BJ (cell line): ENCODE measurements at places on chromosomes 11 and 22.

DNA sequence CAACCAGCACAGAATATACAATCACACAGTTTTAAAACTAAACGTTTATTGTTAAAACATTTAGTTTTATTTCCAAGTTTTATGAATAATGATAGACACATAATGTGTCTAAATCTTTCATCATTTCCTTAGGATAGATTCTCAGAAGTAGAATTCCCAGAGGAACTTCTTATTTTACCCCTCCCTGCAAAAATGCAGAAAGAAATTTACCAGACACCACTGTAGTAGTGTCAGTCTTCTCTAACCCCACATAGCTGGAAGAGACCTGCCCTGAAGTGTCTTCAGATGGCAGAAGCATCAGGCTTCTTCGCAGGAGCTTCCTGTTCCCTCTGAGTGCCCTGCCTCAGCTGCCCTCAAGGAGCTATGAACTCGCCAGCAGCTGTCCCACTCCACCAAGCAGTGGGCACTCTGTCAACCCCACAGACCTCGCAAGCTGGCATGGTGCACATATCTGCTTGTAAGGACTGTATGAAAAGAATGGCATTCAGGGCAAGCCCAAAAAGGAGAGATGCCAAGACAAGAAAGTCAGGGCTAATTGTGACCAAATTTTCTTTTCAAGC lies 28.5 kb upstream of the PAK1 start:
- no peak for DNase-seq

DNA sequence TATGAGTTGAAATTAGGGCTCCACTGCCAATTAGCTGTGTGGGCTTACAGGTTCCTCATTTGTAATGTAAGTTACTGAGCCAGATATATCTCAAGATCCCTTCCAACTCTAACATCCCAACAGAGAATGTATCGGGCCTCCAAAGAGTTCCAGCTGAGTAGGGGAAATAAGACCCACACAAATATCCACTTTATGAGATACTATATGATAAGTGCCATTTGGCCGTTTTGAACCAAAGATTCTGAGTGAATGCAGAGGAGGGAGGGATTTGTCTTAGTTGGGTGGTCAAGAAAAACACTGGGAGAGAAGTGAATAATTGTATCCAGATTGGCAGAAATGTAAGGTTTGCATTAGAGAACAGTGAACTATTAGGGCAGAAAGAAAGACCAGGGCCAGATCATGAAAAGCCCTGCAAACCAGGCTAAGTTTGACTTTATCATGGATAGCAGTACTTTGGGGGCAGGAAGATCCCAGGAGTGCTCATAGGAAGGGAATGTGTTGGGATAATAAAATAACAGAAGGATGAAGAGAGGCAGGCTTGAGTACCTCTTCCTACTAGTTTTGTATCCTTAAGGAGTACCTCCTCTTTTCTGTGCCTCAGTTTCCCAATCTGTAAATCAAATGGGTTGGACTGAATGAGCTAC lies 63.9 kb downstream of the RPL27A start:
- DNase-seq, result no peak

DNA sequence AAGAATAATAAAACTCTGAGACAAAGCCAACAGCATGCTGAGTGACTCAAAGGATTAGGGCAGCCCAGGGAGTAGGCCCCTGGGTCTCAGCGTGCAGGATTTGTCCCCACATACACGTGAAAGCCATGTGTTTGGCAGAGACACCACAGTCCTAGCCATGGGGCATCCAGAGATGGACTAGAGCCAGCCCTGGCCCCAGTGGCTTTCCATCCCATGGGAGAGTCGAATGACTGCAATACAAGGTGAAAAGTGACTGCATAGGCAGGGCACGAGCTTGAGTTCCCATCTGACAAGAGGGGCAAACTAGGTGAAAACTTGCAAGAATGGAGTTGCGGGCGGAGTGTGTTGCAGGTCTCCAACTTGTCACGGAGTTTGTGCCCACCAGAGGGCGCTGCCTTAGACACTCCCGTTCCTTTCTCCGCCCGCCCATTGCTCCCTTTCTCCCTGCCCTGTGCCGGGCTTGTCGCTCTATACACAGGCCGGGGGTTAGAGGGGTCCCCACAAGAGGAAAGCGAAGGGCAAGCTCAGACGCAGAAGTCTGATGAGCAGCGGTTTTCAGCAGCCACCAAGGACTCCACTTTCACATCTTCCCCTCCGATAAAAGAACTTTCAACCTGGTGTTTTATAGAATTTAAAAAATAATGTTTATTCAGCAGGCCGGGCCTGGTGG lies 24.2 kb downstream of the TSKU start:
- DNase-seq, result no peak

GRCh38 chr11:82842019-82842418 lies 58.2 kb downstream of the PRCP start:
- DNase-seq, result no peak

DNA sequence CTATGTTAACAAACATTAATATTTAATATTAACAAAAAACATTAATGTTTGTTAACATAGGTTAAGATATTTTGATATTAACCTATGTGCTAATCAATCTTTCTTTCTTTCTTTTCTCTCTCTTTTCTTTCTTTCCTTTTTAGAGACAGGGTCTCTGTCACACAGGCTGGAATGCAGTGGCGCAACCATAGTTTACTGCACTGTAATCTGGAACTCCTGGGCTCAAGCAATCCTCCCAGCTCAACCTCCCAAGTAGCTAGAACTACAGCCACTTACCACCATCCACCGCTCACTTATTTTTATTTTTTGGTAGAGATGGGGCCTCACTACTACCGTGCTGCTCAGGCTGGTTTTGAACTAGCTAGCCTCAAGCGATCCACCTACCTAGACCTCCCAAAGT lies 13.2 kb downstream of the SIK3 start:
- DNase-seq, result no peak

GRCh38 chr11:47351156-47352126 lies 1.1 kb downstream of the MYBPC3 start:
- DNase-seq, result no peak

DNA sequence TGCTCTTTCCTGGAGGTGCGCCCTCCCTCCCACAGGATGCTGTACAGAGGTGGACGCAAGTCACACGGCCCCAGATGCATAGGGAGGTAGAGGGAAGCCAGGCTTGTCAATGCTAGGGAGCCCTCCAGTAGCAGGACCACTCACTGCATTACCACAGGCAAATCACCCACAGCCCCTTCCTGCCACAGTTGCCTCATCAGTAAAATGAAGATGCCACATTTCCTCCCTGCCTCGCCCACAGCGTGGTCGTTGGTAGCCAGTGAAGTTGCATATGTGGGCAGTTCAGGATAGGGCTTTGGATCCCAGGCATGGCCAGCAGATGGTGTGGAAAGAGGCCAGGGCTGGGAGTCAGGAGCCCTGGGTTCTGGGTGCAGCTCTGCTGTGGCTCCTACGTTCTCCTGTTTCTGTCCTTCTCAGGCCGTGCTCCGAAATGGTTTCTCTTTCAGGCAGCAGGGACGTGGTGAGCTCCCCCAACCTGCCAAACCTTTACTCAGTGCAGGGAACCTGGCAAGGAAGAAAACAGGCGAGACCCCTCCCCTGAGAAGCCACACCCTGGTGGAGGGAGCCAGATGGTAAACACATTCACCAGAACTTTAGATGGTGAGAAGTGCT lies 22.6 kb downstream of the DAGLA start:
- DNase-seq, result no peak

GRCh38 chr11:121802542-121802941 lies 313.5 kb downstream of the BLID start:
- DNase-seq, result no peak

GRCh38 chr11:76232026-76232665 lies 25.8 kb upstream of the WNT11 start:
- no peak for DNase-seq

DNA sequence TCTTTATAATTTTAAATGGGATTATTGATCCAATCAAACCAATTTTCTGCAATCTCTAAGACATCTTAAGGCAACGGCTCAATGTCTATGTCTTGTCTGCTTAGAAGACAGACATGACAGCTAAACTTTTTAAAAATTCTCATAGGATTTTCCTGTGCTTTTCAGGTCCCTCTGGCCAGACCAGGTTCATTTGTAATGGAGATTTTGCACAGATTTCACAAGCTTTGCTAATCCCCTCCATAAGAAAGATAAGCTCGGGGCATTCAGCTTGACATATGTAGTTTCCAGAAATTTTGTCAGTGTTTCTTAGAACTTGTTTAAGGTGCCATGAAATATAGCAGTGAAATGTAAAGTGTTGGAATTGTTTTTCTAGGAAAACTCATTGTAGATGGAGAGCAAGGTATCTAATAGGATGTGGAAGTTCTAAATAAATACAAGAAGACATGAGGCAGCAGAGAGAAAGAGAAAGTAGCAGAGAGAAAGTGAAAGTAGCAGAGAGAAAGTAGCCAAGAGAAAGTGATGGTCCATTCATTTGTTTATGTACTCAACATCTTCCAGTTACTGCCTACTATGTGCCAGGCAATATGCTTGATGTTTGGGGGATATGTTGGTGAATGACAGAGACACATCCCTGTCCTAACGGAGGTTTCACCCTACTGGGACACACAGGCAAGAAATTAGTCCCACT lies 219.1 kb upstream of the ARHGAP42 start:
- no peak for DNase-seq

DNA sequence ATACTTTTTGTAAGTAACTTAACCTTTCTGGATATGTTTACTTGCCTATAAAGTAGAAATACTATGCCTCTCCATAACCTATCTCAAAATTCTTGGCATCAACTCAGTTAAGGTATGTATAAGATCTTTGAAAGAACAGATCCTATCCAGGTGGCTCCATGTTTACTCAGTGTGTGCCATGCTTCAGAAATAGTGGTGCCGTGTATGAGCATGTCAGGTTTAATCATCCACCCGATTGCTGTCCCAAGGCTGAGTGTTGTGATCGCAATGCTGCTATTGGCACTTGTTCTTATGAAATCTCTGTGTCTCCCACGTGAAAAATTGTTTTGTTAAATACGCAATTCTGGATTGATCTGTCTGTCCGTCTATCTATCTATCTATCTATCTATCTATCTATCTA lies 85.9 kb upstream of the SNX19 start:
- no peak for DNase-seq

DNA sequence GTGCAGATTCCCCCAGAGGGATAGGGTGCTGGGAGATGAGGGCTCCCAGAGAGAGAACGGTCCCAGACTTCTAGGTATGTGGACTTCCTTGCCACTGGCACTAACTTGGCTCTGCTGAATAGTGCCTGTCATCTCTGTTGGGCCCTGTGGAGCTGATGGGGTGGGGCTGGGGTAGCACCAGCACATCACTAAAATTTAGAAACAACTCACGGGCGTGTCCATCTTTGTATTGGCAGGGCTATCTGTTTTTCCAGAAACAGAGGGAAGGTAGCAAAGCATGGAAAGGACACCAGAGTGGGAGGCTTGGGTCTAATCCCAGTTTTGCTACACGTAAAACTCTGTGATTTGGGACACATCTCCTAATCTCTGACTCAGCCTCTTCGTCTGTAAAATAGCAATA lies 25.8 kb downstream of the SWAP70 start:
- no peak for DNase-seq

DNA sequence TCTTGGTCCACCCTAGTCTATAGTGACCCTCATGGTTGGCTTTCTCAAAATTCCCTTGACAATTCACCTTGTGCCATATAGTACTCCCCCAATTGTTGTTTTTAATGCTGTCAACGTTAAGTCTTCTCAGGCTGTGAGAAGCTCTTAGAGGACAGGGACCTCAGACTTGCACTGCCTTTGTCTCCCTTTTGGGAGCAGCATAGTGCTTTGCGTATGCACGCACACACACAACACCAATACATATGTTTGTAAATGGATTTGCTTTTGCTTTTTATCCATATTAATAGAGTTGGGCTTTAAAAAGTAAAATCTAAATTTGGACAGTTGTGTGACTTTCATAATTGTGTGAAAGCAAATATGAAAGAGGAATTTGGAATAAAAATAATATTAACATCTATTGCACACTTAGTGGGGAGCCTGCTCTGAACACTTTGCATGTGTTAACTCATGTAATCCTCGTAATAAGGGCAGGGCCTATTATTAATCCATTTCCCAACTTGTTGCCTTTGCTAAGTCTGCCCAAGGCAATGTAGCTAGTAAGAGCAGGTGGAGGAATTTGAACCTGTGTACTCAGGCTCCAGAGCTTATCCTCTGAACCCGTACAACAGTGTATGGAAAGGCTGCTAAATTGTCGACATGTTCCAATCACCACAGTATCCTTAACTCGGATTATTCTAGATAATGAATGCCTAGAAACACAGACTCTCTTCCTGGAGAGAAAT lies 257.7 kb upstream of the NARS2 start:
- no peak for DNase-seq

GRCh38 chr11:85531191-85531897 lies 95.8 kb downstream of the DLG2 start:
- no peak for DNase-seq

DNA sequence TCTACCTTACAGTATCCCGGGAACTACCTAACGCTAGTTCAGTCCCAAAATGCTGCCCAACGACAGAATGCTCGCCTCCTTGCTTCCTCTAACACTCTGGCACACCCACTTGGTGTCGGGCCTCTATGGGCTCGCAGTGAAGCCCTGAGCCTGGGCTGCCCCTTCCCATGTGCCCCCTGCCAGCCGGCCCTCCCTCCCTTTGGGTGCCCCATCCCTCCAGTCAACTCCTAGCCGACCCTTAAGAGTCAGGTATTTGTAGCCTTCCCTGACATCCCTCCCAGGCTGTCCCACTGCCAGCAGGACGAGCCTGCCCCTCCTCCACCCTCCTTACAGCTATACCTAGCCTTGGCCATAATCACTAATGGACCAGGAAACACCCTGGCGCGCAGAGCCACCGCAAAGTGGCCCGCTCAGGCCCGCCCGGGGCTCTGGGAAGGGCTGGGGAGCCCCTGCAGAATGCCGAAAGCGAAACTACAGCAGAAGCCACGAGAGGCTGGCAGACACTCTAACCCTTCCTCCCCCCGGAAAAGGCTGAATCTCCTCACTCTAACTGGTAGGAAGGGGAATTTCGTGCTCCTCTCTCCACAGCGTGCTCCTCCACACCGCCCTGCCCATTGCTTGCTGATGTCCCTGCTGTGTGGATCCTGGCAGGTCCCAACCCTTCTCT lies 8.2 kb downstream of the CBX7 start:
- no peak for DNase-seq

- no peak for DNase-seq
These were observed 27.9 kb downstream of the PIWIL4 start for GRCh38 chr11:94595076-94595475.

DNA sequence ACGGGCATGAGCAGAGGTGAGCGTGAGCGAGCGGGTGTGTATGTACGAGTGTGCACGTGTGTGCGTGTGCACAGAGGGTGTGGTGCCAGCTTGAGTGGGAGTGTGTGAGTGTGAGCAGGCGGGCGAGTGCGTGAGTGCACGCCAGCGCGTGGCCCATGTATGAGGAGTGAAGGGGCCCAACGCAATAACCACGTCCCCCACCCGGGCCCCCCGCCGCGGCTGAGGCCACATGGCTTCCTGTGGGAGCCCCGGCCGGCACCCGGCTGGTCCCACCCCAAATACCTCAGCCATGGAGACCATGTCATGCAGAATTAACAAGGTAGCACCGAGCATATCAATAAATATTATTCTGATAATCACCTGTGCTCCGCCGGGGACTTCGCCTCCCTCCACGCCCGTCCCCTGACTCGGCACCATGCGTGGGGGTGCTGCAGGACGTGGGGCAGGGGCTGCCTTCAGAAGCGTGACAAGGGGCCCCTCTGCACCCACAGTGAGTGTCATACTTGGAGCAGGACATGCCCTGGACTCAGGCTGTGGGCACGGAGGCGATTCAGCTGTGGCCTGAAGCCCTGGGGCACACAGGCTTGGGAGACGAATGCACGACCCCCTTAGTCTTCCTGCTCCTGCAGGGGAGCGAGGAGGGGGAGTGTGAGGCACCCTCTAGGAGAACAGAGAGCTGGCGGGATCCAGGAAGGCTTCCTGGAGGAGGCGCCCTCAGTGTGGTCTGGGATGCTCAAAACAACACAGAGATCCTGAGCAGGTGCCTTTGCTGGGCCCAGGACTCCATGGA lies 5.6 kb upstream of the TRABD start:
- DNase-seq, result no peak
